ENCODE measurements at places on chromosomes 7 and 10. TPM values are rescaled to one million over a fixed set of nuclear protein-coding genes. Genes with fewer than 3 reads are reported as not detected.

DNA sequence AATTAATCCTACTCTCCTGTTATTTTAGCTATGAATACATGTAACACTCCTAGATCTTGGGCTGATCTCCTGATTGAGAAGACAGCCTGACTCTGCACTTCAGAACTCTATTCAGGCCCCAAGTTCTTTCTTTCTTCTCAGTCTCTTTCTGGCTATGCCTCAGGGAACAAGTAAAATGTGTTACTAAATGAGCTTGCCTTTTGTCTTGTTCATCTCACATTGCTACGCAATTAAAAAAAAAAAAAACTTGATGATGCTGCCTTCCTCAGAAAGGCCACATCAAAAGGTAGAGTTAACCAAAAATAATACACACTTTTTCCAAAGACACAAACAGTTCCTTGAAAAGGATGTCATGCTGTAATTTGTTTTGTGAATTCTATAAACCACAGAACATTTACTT lies 258.1 kb downstream of the TWIST1 start:
- no peak for DNase-seq

- DNase-seq = no peak
These were observed 73.1 kb downstream of the CD36 start for GRCh38 chr7:80711531-80711930.

GRCh38 chr7:16934722-16935340 lies 53.0 kb upstream of the AGR3 start:
- DNase-seq = no peak

DNA sequence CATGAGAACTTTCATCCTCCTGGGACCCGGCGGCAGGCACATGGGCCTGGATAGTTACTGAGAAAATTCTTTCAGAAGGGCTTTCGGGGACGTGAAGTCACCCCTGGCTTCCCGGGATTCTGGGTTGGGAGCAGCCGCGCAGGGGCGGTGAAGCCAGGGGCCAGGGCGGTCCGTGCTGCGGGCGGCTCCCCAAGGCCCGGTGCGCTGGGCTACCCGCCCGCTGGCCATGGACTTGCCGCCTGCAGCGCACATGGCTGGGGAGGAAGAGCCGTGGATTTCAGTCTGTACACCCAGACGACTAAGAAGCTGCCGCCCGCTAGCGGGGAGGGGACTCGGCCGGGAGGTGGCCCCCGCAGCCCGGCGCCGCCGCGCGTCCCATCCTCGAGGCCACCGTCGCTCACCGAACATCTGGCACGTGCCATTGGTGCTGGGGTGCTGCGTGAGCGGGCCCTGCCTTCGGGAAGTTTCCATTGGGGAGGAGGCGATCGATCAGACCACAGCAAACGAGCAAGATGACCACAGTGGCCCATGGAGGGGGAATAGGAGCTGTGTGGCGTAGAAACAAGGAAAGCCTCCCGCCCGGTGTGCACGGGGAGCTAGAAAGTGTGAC lies 64.5 kb downstream of the TMEM209 start:
- no peak for DNase-seq

GRCh38 chr7:49976238-49976637 lies 116.8 kb downstream of the ZPBP start:
- DNase-seq = no peak

- no peak for DNase-seq
These were observed 20.8 kb upstream of the CDK1 start for GRCh38 chr10:60757420-60757895.

DNA sequence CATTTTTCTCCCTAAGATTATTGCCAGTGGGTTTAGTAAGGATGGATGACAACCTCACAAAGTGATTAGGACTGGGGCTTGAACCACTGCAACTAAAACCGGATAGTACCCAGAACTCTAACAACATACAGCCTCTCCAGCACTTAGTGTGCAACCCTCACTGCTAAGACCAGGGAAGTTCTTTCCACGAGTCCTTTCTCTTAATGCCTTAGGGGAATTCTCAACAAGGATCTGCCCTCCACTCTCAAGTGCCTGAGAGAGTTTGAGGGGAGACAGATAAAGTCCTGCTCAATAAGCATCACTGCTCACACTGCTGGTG lies 104.6 kb downstream of the NRP1 start:
- DNase-seq = no peak

- DNase-seq = no peak
These were observed 603.1 kb upstream of the MGMT start for GRCh38 chr10:128863823-128864405.

GRCh38 chr10:74677951-74678350 lies 148.4 kb upstream of the KAT6B start:
- no peak for DNase-seq

The ATRNL1 gene
- 26.5 TPM for polyA plus RNA-seq

The ABCB1 gene
- polyA plus RNA-seq = 20.3 TPM

The BMPER gene
- 27.8 TPM for polyA plus RNA-seq

The OR13A1 gene
- polyA plus RNA-seq = 0.10 TPM

The UPK3BL2 gene
- 34.1 TPM for polyA plus RNA-seq

The CFTR gene
- 3.7 TPM for polyA plus RNA-seq
